ENCODE measurements at places on chromosomes 4 and X.

GRCh38 chr4:86831262-86832130 is 17.7 kb downstream of the SLC10A6 start:
- no peak for DNase-seq

DNA sequence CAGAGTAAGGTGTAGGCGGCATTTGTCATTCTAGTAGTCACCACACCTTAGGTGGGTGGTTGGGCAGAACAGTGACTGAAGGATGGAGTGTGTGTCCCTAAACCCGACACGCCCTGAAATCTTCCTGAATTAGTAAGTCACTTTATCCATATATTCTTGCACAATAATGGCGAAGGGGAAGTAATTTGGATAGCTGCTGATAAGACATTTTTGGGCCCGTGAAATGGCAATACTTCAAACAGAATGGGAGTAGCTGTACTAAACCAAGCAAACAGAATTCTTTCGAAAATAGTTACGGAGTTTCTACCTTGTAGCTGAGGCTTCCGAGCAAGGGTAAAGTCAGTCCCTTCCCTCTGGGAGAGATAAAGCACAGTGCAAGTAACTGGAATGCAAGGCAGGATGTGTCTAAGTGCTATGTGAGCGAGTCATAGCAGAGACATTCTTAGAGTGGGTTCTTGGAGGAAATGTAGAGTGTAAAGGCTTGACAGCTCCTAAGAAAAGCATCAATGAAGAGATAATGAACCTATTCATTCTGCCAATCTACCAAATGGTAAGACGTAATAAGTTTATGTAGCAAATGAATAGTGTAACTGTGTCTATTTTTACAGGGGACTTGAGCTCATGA is 72.8 kb downstream of the CLCN5 start:
- DNase-seq = no peak

- DNase-seq = no peak
Measured at GRCh38 chr4:8095956-8096689, 62.5 kb downstream of the ABLIM2 start.

DNA sequence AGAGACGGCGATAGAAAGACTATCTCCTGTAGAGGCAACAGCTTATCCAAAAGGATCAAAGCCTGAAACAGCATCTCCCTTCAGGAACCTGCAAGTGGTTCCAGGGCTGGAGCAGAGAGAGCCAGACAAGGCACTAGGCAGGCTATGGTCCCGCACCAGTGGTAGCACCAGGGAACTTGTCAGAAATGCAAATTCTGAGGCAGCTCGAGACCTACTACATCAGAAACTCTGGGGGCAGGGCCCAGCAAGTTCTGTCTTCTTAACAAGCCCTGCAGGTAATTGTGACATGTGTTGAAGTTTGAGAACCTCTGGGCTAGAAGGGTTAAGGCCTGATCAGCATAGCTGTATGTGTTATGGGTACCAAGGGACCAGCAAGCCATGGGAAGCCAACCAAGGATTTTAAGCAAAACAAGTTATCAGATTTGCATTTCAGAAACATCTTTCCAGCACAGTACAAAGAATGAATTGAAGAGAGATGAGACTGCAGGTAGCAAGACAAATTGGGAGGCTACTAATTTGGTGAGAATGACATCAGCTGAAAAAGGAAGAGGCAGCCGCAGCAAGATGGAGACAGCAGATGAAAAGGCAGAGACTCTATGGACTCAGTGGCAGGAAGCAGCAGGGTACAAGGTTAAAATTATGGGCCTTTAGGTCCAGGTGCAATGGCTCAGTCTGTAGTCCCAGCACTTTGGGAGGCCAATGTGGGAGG is 139.7 kb downstream of the TSPAN5 start:
- no peak for DNase-seq

GRCh38 chrX:31580227-31580626 is 508.4 kb upstream of the FTHL17 start:
- no peak for DNase-seq

GRCh38 chr4:146790515-146790914 is 151.8 kb downstream of the POU4F2 start:
- no peak for DNase-seq

GRCh38 chr4:39365360-39365759 is 802 bp downstream of the RFC1 start:
- DNase-seq = no peak

GRCh38 chr4:17605236-17605635 is 9.2 kb upstream of the MED28 start:
- DNase-seq = no peak

DNA sequence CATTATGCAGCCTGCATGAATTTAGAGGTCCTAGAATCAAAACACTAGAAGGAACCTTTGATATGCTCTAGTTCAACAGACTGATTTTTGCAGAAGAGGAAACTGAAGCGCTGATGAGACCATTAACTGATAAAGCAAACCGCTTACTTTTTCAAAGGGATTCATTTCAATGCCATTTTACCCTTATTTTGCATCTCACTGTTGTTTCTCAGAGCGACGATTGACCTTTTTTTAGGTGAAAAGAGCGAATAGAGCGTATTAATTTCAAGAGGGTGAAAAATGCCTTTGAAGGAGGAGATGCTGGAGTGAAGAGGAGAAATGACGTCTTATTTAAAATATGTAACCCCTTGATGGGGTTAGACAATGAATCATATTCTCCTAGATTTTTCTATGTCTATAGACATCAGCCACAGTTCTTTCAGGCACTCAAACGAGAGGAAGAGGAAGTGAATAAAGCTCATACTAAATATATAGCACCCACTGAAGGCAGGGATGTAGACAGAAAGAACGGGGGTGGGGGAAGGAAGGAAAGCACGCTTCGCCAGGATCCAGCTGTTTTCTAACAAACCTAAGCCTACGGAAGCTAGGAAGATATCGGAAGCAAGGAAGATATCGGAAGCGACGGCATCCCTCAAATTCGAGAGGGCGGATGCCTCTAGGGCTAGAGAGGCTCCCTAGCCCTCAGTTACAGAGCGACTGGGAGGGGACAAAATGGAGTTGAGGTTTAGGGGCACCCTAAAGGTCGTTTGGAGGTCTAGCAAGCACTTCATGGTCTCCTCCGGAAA is 848 bp downstream of the ACSL4 start:
- no peak for DNase-seq

GRCh38 chrX:52923781-52924241 is 26.7 kb downstream of the FAM156B start:
- no peak for DNase-seq

GRCh38 chr4:83725336-83726085 is 189.6 kb downstream of the GPAT3 start:
- no peak for DNase-seq

- no peak for DNase-seq
Measured at GRCh38 chrX:39577985-39578869, 519.5 kb downstream of the BCOR start.

DNA sequence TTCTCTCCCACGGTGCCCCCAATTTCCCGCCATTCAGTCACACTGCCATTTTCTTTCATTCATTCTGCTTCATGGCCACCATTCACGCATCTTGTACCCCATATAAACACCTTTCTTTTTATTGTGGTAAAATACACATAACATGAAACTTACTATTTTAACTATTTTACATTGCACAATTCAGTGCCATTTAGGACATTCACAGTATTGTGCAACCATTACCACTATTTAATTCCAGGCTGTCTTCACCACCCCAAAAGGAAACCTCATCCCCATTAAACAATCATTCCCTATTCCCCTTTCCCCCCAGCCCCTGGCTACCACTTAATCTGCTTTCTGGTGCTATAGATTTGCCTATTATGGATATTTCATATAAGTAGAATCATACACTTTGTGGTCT is 15.9 kb downstream of the SPACA5 start:
- no peak for DNase-seq

GRCh38 chr4:7379719-7380118 is 55.0 kb downstream of the PSAPL1 start:
- no peak for DNase-seq

- DNase-seq = no peak
Measured at GRCh38 chr4:3253808-3254207, 4.8 kb downstream of the MSANTD1 start.

- DNase-seq = no peak
Measured at GRCh38 chr4:105399532-105400161, 74.2 kb downstream of the PPA2 start.

DNA sequence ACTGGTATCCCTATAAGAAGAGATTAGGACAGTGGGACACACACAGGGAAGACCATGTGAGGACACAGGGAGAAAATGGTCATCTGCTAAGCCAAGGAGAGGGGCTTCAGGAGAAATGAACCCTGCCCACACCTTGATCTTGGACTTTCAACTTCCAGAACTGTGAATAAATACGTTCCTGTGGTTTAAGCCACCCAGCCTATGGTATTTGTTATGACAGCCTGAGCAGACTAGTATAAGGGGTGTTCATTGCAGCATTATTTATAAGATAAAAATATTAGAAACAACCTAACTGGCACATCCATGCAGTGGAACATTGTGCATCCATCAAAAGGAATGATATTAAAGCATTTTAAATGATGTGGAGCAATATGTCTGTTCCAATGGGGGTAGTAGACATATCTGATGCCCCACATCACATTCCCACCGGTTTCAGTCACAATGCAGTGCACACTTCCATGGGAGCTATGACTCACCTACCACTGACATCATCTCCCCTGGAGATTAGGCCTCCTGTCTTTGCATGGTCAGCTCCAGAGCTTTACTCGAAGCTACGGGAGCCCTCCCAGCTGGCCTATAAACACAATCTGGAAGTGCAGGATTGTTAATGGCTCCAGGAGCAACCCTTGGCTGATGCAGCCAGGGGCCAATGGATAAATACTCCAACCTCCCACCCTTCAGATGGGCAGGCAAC is 38.9 kb upstream of the MAMLD1 start:
- DNase-seq = no peak

GRCh38 chr4:76655566-76656479 is 220.8 kb downstream of the SHROOM3 start:
- no peak for DNase-seq

DNA sequence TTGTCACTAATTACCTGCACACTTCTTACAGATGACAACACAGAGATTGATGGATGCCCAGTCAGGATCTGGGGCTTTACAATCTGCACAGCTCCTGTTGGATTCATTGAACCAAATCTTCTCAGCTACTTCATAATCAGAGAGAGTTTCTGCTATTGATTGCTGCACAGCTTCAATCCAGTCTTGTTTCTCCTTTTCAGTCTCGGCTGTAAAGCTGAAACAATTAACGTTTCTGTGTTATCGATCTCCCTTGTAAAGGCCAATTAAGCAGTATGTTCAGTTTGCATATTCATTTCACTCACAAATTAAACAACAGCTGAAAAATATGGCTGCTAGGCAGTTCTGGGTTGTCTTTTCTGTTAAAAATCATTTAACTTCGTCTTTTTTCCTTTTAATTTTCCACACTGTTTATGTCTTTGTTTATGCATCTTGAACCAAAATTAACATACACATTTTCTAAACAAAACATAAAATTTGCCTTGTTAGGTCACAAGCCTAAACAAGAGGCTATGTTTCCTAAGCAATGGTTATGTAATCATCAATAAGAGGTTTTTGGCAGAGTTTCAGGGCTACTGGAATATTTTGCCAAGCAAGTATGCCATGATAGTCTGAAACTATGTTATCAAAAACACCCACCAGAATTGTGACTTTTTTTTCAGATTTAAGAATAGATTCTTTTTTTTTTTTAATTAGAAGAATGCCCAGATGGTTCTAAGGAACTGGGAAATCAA is 79.2 kb downstream of the ARAP2 start:
- no peak for DNase-seq

GRCh38 chrX:130393451-130394074 is 8.1 kb upstream of the GPR119 start:
- no peak for DNase-seq

- DNase-seq = no peak
Measured at GRCh38 chrX:134658760-134659023, 421 bp upstream of the PLAC1 start.

DNA sequence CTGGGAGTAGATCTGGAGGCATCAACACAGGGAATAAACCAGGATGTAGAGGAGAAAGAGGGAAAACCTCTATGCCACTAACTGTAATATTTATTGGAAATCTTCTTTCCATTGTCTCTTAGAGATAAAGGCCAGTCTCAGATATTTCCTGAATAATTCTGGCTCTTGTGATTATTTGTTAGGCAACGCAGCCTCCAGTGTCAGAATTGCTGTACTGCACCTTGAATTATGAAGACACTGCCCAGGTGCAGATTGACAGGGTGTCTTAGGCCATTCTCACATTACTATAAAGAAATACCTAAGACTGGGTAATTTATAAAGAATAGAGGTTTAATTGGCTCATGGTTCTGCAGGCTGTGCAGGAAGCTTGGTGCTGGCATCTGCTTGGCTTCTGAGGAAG is 100.7 kb upstream of the ZDHHC15 start:
- no peak for DNase-seq

GRCh38 chrX:65677954-65678469 is 10.6 kb downstream of the MSN start:
- DNase-seq = no peak

DNA sequence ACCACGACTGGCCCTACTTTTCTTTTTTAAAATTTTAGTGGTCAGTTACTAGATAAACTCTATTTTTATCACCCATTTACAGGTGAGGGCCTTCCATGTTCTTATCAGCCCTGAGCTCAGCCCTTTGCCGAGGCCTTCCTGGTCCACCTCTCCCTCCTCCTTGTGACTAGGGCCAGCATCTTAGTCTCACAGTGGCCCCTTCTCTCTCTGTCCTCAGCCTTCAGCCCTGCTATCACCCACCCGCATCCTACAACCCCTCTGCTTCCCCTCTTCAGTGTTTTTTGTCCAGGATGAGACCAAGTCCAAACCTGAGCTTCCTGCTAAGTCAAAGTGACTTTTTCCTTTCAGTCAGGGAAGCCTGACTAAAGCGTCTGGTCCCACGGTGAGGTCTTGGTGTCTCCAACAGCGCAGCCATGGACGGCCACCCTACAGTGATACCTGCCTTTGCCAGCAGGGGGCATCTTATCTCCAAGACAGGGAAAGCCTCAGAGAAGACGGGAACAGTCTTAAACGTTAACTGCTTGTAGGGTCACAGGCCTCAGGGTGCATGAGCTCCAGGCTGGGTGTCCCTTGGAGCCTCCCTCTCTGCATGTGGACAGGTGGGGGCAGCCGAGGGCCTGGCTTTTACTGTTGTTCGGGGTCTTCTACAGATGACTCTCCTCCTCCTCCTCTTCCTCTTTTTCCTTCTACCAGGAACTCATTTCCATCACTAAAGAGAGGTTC is 11.7 kb upstream of the GAGE10 start:
- DNase-seq = no peak

GRCh38 chr4:150395872-150396271 is 186.1 kb upstream of the MAB21L2 start:
- DNase-seq = no peak

GRCh38 chrX:133444196-133444595 is 28.9 kb upstream of the GPC4 start:
- DNase-seq = no peak

GRCh38 chrX:389021-389441 is 2.3 kb upstream of the PPP2R3B start:
- no peak for DNase-seq

DNA sequence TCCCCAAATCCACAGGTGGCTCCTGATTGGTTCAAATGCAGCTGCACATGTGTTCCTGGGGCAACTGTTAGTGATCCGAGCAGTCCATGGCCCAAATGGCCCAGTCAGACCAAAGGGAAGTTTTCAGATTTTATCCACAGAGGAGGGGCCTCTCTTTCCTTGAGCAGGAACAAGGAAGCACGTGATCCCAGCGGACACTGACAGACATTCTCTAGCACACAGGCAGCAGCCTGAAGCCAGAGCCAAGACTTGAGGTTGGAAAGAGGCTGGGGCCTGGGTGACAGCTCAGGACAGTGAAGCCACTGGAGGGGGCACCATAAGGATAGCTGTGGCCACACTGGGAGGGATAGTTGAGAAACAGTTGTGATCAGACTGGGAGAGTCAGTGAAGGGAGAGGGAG is 3.5 kb upstream of the ZFP92 start:
- DNase-seq = no peak

GRCh38 chr4:8910100-8910821 is 38.6 kb upstream of the HMX1 start:
- DNase-seq = no peak
